ENCODE measurements at places on chromosomes 5 and 9.

DNA sequence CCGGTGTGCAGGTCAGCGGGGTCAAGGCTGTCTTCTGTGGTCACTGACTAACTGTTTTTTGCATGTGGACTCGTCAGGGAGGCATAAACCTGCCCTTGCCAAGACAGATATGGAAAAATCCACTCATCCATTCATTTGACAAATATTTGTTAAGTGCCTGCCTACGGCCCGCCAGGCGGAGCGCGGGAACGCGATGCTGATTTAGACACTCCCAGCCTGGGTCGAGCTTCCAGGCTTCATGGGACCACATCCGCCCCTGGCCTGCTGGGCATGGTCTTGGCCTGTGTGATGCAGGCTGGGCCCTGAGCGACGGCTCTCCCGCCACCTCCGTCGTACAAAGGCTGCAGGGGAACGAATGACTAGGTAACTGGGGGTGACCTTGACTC is 18.1 kb downstream of the MYMK start:
- no peak for DNase-seq

GRCh38 chr5:62343428-62343827 is 37.4 kb downstream of the KIF2A start:
- DNase-seq, result no peak

- DNase-seq, result no peak
Observed at GRCh38 chr5:75460942-75461610, 50.4 kb downstream of the CERT1 start.

GRCh38 chr9:94982211-94982610 is 255.7 kb downstream of the AOPEP start:
- DNase-seq, result no peak

- no peak for DNase-seq
Observed at GRCh38 chr9:32954642-32955041, 46.8 kb downstream of the APTX start.

GRCh38 chr5:138996120-138996519 is 121.0 kb upstream of the LRRTM2 start:
- no peak for DNase-seq

DNA sequence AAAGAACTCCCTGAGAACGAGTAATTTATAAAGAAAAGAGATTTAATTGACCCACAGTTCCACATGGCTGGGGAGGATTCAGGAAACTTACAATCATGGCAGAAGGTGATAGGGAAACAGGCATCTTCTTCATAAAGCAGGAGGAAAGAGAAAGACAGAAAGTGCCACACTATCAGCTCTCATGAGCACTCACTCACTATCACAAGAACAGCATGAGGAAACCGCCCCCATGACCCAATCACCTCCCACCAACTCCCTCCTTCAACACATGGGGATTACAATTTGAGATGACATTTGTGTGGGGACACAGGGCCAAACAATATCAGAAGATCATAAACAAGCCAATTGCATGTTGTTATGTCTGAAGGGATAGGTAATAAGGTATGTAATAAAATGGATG is 935.9 kb upstream of the COX7C start:
- DNase-seq, result no peak

- DNase-seq, result no peak
Observed at GRCh38 chr5:175115831-175116230, 328.2 kb downstream of the DRD1 start.

DNA sequence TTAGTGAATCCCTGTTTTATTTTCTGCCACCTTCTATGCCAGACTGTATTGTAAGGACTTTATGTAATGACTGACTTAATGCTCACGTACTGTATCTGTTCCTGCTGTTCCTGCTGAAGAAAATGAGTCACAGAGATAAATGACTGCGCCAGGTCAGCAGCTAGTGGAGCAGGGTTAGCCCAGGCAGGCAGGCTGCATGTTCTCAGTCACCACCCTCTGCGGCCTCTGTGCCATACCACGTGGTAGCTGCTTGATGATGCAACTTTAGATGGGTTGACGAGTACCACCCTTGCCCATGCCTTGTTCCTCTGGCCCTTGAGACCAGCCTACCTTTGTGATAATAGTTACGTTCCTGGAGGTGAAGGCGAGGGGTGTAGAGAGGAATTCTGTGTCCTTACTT is 161.9 kb downstream of the TRIO start:
- DNase-seq, result no peak

GRCh38 chr5:139410121-139410992 is 6.5 kb upstream of the SPATA24 start:
- no peak for DNase-seq

- no peak for DNase-seq
Observed at GRCh38 chr5:172417983-172418630, 36.2 kb downstream of the SH3PXD2B start.

DNA sequence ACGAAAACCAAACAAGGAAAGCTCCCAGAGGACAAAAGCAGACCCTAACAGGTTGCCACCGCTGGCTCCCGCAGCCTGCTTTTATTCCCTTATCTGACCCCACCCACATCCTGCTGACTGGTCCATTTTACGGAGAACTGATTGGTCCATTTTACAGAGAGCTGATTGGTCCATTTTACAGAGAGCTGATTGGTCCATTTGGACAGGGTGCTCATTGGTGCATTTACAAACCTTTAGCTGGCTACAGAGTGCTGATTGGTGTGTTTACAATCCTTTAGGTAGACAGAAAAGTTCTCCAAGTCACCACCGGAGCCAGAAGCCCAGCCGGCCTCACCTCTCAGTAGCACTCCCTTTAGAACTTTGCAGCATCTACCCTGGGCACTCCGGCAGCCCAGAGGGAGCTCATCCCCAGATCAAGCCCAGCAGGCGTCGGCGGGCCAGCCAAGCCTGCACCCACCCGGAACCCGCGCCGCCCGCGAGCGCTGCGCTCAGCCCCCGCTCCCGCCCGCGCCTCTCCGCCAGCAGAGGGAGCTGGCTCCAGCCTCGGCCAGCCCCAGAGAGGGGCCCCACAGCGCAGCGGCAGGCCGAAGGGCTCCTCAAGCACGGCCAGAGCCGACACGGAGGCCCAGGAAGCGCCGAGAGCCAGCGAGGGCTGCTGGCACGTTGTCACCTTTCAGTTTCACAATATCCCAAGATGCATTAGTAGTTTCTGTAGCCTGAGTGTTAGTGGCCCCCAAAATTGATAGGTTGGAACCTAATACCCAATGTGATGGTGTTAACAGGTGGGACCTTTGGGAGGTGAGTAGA is 35.3 kb upstream of the CLPTM1L start:
- DNase-seq, result peak; percentile 51

GRCh38 chr9:77764894-77765780 is 117.0 kb upstream of the GNA14 start:
- no peak for DNase-seq

GRCh38 chr9:131714821-131715220 is 25.1 kb downstream of the RAPGEF1 start:
- DNase-seq, result no peak

GRCh38 chr5:156155598-156155997 is 171.4 kb upstream of the SGCD start:
- DNase-seq, result no peak

DNA sequence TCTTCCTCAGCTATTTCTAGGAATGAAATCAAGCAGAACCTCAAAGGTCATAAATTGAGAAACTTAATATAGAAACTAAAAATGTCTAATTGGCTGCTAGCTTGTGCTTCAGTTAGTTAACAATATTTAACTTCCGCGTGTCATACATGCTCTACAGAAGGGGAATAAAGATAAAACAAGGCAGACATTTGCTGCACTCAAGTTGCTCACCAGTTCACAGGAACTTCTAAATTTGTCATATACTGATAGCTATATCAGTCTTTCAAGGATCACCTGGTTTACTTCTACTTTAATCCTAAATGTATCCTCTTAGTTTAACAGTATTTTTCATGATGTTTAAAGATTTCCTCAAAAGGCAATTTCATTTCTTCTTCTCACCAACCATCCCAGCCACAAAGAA is 8.4 kb downstream of the CCNH start:
- DNase-seq, result no peak

GRCh38 chr9:88936132-88936531 is 55.1 kb upstream of the S1PR3 start:
- no peak for DNase-seq

DNA sequence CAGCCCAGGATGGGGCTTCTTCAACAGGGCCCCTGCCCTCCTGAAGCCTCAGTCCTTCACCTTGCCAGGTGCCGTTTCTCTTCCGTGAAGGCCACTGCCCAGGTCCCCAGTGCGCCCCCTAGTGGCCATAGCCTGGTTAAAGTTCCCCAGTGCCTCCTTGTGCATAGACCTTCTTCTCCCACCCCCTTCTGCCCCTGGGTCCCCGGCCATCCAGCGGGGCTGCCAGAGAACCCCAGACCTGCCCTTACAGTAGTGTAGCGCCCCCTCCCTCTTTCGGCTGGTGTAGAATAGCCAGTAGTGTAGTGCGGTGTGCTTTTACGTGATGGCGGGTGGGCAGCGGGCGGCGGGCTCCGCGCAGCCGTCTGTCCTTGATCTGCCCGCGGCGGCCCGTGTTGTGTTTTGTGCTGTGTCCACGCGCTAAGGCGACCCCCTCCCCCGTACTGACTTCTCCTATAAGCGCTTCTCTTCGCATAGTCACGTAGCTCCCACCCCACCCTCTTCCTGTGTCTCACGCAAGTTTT is 23.6 kb downstream of the PCDHGC5 start:
- DNase-seq, result peak; percentile 84

GRCh38 chr9:16625161-16625631 is 245.3 kb downstream of the BNC2 start:
- DNase-seq, result no peak

DNA sequence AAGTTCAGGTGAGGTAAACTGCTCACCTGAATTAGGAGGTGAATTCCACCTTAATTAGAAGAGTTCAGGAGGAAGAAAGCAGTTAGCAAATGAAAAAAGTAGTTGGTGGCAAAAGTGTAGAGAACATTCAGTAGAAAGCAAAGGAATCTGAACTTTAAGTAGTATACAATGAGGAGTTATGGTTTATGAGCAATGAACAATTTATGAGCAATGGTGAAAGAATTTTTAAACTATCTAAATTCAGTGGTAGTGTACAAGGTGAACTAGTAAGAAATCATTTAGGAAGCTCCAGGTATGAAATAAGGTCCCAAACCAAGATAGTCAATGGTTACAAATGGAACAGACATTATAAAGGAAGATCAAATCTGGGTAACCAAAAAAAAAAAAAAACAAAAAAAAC is 3.1 kb downstream of the CETN3 start:
- no peak for DNase-seq

- DNase-seq, result peak; percentile 63
Observed at GRCh38 chr9:73132034-73132776, 19.5 kb upstream of the ANXA1 start.

DNA sequence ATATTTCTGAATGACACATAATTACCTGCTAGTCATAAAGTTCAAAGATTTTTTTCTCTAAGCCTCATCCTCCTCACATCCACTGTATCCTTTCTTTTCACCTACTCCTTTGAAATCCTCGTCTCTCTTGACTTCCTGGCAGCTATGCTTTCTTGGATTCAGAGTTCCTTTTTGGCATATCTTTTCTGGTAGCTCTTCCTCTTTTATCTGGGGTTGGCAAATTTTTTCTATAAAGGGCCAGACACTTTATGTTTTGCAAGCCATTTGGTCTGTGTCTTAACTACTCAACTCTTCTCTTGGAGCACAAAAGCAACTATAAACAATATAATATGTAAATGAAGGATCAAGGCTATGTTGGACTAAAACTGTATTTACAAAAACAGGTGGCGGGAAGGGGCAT is 197.5 kb downstream of the KIAA0825 start:
- DNase-seq, result no peak

GRCh38 chr5:73314395-73315257 is 134.0 kb downstream of the FOXD1 start:
- DNase-seq, result no peak

DNA sequence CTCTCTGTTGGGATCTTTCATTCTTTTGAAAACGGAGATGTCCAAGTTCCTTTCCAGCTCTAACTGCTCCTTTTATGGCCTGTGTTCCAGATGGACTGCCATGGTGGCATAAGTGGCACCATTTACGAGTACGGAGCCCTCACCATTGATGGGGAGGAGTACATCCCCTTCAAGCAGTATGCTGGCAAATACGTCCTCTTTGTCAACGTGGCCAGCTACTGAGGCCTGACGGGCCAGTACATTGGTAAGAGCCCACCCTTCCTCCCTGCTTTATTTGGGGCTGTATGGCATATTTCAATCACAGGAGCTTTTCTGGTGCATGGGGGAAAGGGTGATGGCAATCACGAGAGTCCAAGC is 4.8 kb downstream of the GPX3 start:
- no peak for DNase-seq

- DNase-seq, result no peak
Observed at GRCh38 chr5:36417668-36418067, 116.0 kb upstream of the RANBP3L start.

GRCh38 chr9:15584379-15584778 is 31.5 kb downstream of the CCDC171 start:
- no peak for DNase-seq

- no peak for DNase-seq
Observed at GRCh38 chr9:133633681-133634080, 2.5 kb upstream of the DBH start.

DNA sequence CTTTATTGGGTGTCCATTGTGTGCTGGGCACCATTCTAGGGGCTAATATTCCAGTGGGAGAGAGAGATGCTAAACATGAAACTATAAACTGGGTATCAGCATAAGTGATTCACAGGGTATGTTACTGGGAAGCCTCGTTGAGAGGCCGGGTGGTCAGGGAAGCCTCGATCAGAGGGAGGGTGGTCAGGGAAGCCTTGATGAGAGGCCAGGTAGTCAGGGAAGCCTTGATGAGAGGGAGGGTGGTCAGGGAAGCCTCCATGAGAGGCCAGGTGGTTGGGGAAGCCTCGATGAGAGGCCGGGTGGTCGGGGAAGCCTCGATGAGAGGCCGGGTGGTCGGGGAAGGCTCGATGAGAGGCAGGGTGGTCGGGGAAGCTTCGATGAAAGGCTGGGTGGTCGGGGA is 8.9 kb upstream of the PLEKHG4B start:
- DNase-seq, result no peak

DNA sequence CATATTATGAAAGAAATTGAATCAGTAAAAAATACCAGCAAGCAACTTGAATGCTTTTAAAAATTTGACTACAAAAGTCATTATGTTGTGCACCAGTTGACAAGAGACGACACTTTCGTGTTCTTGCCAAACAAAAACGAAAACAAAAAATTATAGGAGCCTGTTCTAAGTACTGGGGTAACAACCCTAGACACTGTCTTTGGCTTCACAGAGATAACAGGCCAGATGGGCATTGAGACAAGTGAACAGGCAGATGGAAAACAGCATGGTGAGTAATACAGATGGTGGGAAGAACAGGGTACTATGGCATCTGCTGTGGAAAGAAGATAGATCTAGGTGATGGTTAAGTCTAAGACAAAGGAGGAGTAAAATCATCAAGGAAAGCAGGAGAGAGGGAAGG is 99.0 kb downstream of the CDH12 start:
- no peak for DNase-seq

- no peak for DNase-seq
Observed at GRCh38 chr9:9892217-9892616, 720.6 kb downstream of the PTPRD start.

- DNase-seq, result no peak
Observed at GRCh38 chr5:171166766-171167165, 142.3 kb upstream of the TLX3 start.

All from activated CD4-positive, alpha-beta T cell treated with anti-CD3 and anti-CD28 coated beads for 4 hours (primary cell).